ENCODE measurements at places on chromosomes 4 and X. TPM values are rescaled to one million over a fixed set of nuclear protein-coding genes. Genes with fewer than 3 reads are reported as not detected.

Gene FOXR2
- total RNA-seq, result not detected

Gene LONRF3
- 24.4 TPM for total RNA-seq

Gene UGT2A1
- total RNA-seq, result not detected

Gene HS6ST2
- total RNA-seq, result 0.87 TPM

Gene ASMTL
- total RNA-seq, result 23.8 TPM

Gene GLOD5
- total RNA-seq, result 2.6 TPM

Gene OPN1LW
- total RNA-seq, result not detected

Gene RHOXF1
- total RNA-seq, result 0.72 TPM

Gene KIAA1210
- not detected for total RNA-seq

Gene UGT2B11
- total RNA-seq, result not detected

Gene MAGEA11
- not detected for total RNA-seq

Gene CACNA1F
- 1.4 TPM for total RNA-seq

Gene GABRA4
- total RNA-seq, result not detected

Gene RBM46
- not detected for total RNA-seq

Gene GAGE12E
- total RNA-seq, result not detected

Gene TMEM156
- total RNA-seq, result 1.2 TPM

- peak; percentile 94 for DNase-seq
Measured at GRCh38 chr4:6746721-6747293, 30.8 kb downstream of the BLOC1S4 start.

GRCh38 chrX:119899125-119899524, 3.4 kb downstream of the AKAP14 start:
- no peak for DNase-seq

GRCh38 chr4:151745481-151746231, 15.2 kb downstream of the GATB start:
- DNase-seq, result no peak

- no peak for DNase-seq
Measured at GRCh38 chrX:12721042-12721441, 70.2 kb upstream of the PRPS2 start.

GRCh38 chr4:2843941-2844584, 419 bp downstream of the ADD1 start:
- peak; percentile 82 for DNase-seq

DNA sequence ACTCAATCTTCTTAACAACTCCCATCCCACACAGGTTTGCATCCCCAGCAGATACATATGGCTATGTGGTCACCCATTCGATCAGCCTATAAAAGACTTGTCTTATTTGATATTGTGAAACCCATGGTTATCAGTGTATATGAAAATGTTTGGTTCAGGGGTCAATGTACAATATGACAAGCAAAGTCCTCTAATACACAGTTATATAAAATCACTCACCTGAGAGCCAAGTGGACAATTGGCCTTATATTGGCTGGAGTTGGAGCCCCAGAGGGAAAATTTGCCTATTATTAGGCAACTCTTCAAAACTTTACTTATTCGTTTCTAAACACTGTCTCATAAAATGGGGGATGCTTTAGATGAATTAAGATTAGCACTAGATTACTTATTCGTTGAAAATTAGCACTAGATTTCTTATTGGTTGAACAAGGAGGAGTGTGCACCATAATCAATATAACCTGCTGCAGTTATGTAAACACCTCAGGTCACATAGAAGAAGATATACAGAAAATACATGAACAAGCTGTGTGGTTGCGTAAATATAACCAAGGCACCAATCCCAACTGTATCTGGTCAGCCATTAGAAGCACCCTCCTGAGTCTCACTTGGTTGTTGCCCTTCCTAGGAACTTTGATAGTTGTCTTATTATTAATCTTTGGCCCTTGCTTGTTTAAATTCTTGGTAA, 10.7 kb upstream of the ADH4 start:
- no peak for DNase-seq

DNA sequence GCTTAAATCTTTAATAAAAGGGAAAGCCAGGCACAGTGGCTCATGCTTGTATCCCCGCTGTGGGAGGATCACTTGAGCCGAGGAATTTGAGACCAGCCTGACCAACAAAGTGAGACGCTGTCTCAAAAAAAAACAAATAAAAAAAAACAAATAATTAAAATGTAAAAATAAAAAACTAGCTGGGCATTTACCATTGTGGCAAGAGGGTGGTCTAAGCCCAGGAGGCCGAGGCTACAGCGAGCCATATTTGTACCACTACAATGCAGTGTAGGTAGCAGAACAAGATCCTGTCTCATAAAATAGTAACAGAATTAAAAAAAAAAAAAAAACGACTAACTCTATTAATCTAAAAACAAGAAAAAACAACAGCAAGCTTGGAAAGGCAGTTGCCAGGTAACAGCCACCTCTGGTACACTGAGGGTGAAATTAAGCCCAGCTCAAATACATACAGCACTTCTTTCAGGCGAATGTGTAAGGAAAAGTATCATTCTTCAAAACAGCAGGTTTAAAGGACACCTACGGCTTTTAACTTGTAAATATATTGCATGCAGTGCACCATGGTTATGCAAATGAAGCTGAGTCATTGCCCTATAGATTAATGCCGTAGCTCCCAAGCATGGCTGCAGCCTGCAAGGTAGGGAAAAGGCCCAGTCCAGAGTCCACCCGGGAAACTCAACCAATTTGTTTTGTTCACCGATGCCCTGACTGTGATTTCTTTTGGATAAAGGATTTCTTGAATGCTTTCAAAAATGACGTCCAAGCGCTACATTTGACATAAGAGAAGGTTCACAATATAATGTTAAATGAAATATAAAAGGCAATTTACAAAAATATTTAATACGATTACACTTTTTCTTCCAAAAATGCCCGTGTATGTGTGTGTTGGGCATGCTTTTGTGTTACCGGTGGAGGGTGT, 14.5 kb upstream of the TXLNG start:
- DNase-seq, result no peak

- DNase-seq, result no peak
Measured at GRCh38 chr4:166655705-166656104, 578.6 kb downstream of the SPOCK3 start.

DNA sequence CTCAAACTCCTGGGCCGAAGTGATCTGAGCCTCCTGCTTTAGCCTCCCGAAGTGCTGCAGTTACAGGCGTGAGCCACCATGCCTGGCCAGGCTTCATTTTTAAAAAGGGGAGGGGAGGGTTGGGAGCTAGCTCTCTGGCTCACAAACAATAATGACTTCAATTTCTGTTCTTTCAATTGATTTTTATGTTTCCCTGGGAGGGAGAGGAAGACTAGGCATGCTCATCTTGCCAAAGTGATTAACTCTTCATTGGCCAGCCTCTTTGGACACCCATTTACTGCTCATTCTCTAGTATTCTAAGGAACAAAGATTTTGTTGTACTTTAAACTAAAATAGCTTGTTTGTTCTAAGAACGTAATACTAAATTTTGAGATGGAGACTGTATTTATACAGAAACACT, 43.4 kb upstream of the TRIM2 start:
- no peak for DNase-seq

DNA sequence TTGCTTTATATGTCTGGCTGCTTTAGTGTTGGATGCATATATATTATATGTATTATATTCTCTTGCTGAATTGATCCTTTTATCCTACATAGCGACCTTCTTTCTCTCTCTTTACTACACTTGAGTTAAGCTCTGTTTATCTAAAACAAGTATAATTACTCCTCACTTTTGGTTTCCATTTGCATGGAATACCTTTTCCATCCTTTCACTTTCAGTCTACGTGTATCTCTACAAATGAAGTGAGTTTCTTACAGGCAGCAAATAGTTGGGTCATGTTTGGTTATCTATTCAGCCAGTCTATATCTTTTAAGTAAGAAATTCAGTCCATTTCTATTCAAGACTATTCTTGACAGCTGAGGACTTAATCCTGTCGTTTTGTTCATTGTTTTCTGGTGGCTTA, 167.5 kb upstream of the USP38 start:
- no peak for DNase-seq

DNA sequence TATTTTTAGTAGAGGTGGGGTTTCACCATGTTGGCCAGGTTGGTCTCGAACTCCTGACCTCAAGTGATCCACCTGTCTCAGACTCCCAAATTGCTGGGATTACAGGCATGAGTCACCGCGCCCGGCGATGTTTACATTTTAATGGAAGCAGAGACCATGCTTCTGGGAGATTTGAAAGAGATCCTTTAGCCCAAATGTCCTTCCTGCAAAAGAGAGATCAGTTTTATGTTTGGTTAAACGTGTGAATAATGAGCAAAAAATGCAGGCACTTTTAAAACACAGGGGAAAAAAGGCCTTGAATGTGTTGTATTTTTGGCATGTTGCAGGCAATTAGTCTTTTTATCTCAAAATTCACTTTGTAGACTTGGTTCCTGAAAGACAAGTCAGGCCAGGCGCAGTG, 95.8 kb upstream of the ELOVL6 start:
- no peak for DNase-seq

- DNase-seq, result no peak
Measured at GRCh38 chrX:130754353-130754752, 148.7 kb downstream of the ENOX2 start.

DNA sequence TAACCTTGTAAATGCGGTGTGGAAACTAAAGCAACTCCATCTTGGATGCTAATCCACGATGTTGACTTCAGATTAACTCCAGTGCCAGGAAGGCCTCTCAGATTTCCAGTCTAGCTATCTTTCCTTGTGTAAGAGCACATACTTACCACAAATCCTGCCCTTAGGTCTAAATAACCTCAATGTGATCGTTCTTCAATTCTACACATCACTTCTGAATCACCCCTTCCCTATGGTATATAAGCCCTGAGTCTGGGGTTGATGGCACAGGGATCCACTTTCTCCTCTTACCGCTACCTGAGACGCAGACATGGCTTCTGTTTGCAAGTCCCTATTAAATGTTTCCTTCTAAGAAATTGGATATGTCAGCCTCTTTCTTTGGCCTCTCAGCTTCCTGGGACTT, 17.5 kb upstream of the ZNF41 start:
- no peak for DNase-seq

- DNase-seq, result no peak
Measured at GRCh38 chrX:107662824-107663223, 34.5 kb downstream of the PRPS1 start.

DNA sequence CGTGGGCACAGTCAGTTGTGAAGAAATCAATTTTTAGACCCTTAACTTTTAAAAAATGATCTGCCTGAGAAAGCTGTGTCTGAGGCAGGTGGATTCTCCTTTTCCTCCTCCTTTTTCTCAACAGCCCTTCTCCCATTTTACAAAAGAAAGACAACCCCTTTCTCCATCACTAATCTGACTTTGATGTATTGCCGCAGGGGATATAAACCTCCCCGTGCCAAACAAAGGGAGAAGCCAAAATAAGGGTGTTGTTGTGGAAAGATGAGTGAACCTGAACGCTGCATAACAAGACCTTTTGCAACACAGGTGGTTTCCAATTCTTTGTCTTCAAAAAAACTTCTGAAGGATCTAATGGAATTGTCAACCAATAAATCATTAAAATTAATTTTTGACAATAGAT, 8.4 kb upstream of the FHL1 start:
- DNase-seq, result no peak

DNA sequence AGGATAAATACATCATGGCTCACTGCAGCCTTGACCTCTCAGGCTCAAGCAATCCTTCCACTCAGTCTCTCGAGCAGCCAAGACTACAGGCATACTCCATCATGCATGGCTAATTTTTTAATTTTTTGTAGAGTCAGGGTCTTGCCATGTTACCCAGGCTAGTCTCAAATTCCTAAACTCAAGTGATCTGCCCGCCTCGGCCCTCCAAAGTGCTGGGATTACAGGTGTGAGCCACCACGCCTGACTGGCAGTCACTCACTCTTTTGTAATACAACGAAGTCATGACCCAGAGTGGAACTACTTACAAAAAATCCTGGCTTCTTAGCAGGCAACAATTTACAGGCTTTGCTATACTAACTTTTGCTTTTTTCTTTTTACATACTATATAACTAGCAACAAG, 100.7 kb upstream of the MAP3K15 start:
- DNase-seq, result no peak

DNA sequence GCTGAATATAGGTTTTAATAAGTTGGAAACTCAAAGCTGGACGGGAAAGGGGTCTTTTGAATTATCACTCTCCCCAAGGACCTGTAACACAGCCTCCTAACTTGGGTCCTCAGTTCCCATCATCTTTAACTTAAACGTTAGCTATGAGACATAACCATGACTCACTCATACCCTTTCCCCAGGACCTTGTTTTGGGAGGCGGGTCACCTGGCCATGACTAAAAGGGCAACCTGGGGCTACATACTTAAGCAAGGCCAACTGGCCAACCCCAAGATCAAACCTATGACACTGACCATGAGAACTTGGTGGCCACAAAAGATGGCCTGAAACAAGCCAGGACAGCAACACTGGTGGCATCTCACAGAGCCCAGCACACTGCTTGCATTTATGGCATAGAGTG, 89.0 kb downstream of the SH3KBP1 start:
- no peak for DNase-seq

DNA sequence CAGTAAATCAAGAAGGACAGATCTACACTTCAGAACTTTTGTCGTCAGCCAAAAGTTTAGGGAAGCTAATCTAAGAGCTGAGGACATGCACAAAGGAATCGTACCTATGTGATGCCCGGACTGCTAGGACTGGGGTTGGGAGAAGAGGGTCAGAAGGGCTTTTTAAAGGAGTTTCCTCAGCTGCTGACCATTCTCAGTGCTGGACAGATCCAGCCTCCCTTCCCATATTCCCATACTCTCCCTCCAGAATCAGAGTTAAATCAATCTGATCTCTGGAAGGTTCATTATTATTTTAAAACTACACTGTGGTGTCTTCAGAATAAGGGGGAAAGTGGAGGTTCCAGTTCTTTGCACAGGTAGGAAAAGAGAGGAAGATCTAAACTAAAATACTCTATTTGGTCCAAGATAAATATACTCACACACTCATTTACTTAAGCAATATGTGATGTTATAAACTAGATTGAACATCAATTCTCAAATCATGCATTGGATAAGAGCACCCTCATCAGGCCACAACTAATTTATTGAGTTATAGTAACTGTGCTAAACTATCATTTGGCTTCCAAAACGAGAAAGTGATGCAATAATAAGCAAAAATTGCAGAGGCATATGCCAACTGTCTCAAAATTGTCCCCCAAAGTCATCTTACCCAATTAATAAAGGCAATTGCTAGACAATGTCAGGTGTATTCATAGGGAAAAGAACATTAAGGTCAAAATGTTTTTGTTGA, 124.7 kb downstream of the HNRNPD start:
- DNase-seq, result no peak
